A673 (cell line): ENCODE measurements at places on chromosomes 1 and 21.

DNA sequence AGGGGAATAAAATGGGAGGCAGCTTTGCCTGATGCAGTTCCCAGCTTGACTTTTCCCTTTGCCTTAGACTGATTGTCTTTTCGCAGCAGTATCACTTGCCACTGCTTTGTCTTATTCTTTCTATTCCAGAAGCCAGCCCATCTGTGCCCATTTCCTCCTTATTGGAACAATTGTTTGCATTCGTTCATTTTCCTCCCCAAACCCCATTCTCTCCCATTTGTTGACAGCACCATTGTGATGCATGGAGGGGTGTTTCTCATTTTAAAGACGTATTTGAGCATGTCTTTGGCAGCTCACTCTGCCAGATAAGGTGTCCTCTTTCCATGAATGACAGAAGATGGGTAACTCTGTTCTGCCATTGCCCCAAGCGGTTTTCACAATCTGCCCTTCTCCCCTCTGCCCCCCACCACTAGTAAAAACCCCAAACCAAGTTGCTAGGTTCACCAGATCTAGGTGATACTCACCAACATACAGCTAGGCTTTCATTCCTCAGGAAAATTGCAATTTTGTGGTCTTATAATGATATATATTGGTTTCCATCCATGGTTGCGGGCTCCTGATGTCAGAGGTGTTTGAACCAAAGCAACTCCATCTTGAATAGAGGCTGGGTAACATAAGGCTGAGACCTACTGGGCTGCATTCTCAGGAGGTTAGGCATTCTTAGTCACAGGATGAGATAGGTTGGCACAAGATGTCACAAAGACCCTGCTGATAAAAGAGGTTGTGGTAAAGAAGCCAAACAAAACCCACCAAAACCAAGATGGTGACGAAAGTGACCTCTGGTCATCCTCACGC lies 30.8 kb downstream of the SERBP1 start:
- H3K27ac ChIP-seq: no peak overlapping the region
- no peak for DNase-seq
- H3K36me3 ChIP-seq: peaks cover 4% of the 10 kb centered on the region
- H3K27me3 ChIP-seq: no peaks in the 10 kb centered on the region
- H3K4me1 ChIP-seq: no peaks in the 10 kb centered on the region
- H3K4me3 ChIP-seq: no peak overlapping the region

DNA sequence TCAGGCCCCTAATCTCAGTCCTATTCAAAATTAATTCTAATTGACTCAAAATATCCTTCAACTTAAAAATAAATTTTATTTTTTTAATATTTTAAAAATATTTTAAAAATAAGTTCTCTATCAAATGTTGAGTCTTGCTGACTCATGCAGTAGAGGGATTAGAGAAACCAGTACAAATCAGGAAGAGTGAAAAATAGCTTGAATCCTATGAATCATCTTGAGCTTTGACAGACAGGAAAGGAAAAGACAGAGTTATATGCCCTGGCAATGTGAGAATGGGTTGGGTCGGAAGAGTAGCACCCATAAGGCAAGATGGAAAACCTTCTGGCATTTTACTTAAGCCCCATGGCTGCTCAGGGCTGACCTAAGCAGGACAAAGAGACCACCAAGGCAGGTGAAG lies 346.6 kb upstream of the RUNX1 start:
- H3K27me3 ChIP-seq: peaks cover 19% of the 10 kb centered on the region
- no peak overlapping the region for H3K27ac ChIP-seq
- no peak overlapping the region for H3K4me3 ChIP-seq
- no peaks in the 10 kb centered on the region for H3K4me1 ChIP-seq

- peak; percentile 18 for DNase-seq
- no peak overlapping the region for H3K4me3 ChIP-seq
- H3K36me3 ChIP-seq: peaks cover 48% of the 10 kb centered on the region
- H3K27ac ChIP-seq: no peak overlapping the region
- peaks cover 9% of the 10 kb centered on the region for H3K4me1 ChIP-seq
These were observed 3.4 kb downstream of the PIAS3 start for GRCh38 chr1:145855426-145855948.

DNA sequence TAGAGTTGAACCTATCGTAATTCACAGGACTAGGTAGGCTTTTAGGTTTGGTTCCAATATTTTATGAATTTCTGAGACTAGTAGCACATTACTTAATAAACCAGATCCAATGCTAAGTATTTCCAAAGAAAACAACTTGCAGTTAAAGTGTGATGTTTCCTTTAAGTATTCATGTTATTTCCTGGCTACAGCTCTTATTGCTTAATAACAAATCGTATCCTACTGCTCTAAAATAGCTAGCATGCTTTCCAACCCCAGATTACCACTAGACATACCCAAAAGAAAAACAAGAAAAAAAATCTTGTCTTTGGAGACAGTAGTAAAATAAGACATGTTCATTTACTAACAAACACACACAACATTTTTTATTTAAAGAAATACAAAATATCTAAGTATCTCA lies 898 bp downstream of the KRTAP27-1 start:
- no peaks in the 10 kb centered on the region for H3K36me3 ChIP-seq
- no peak for DNase-seq
- no peak overlapping the region for H3K4me3 ChIP-seq
- H3K4me1 ChIP-seq: no peaks in the 10 kb centered on the region

- H3K36me3 ChIP-seq: peaks cover 18% of the 10 kb centered on the region
- H3K27ac ChIP-seq: no peak overlapping the region
- no peak overlapping the region for H3K4me3 ChIP-seq
- DNase-seq: no peak
- H3K27me3 ChIP-seq: no peaks in the 10 kb centered on the region
These were observed 23.9 kb downstream of the BTF3L4 start for GRCh38 chr1:52080014-52080415.

DNA sequence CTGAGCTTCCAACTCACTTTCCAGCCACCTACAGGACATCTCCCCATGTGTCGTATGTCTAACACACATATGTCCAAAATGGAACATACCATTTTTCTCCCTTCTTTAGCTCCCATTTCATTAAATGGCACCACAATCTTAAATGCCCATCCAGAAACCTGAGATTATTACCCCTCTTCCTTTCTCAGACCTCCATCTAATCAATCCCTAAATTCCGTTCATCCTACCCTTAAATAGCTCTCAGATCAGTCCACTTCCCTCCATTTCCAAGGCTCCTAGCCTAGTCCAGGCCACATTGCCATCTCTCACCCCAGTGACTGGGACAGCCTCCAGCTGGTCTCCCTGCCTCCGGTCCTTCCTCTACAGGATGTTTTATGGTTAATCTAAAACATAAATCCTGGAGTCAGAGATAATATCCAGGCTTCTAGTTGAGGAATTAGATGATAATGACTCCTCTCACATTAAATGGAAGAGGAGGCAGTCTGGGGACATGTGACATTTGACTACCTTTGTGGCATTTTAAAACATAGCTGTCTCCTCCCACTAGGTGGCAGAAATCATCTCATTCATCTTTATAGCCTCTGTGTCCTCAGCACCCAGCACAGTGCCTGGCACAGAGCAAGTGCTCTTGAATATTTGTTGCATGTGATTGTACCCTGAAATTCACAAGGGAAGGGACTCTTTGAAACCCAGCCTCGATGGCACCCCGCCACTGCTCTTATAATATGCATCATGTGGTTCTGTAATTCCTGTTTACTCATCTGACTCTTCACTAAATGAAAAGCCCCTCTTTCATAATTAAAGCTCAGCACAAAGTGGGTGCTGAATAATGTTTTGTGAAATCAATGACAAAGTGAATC lies 102.3 kb downstream of the TMEM53 start:
- no peak overlapping the region for H3K27ac ChIP-seq
- H3K36me3 ChIP-seq: no peaks in the 10 kb centered on the region
- no peaks in the 10 kb centered on the region for H3K4me1 ChIP-seq
- peak; percentile 31 for DNase-seq

DNA sequence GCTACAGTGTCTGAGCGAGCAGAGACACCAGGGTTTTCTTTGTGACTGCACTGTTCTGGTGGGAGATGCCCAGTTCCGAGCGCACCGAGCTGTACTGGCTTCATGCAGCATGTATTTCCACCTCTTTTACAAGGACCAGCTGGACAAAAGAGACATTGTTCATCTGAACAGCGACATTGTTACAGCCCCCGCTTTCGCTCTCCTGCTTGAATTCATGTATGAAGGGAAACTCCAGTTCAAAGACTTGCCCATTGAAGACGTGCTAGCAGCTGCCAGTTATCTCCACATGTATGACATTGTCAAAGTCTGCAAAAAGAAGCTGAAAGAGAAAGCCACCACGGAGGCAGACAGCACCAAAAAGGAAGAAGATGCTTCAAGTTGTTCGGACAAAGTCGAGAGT lies 2.7 kb downstream of the ZBTB18 start:
- no peak overlapping the region for H3K4me3 ChIP-seq
- H3K27me3 ChIP-seq: no peaks in the 10 kb centered on the region
- H3K36me3 ChIP-seq: peaks cover 16% of the 10 kb centered on the region
- peaks cover 28% of the 10 kb centered on the region for H3K4me1 ChIP-seq

- H3K4me3 ChIP-seq: peak within 1 kb of the TSS; percentile 89
- peaks cover 28% of the 10 kb centered on the region for H3K4me1 ChIP-seq
- peak; percentile 79 for DNase-seq
- H3K36me3 ChIP-seq: no peaks in the 10 kb centered on the region
- H3K27ac ChIP-seq: peak within 1 kb of the TSS; percentile 4
These were observed at the start of gene RIMS3 for GRCh38 chr1:40665335-40666171. TSS of gene RIMS3 (minus strand) at chr1:40665682. CDS start at chr1:40641925, 23,757 bp downstream.

GRCh38 chr21:38987633-38988508 lies 182.1 kb downstream of the ETS2 start:
- no peak overlapping the region for H3K4me3 ChIP-seq
- H3K36me3 ChIP-seq: no peaks in the 10 kb centered on the region
- H3K4me1 ChIP-seq: peaks cover 61% of the 10 kb centered on the region
- DNase-seq: no peak
- H3K27me3 ChIP-seq: no peaks in the 10 kb centered on the region
- H3K27ac ChIP-seq: no peak overlapping the region

- peak; percentile 77 for DNase-seq
- H3K4me3 ChIP-seq: no peak overlapping the region
- peaks cover 18% of the 10 kb centered on the region for H3K4me1 ChIP-seq
- H3K36me3 ChIP-seq: no peaks in the 10 kb centered on the region
These were observed 1.9 kb downstream of the CTSE start for GRCh38 chr1:206021626-206022365.

DNA sequence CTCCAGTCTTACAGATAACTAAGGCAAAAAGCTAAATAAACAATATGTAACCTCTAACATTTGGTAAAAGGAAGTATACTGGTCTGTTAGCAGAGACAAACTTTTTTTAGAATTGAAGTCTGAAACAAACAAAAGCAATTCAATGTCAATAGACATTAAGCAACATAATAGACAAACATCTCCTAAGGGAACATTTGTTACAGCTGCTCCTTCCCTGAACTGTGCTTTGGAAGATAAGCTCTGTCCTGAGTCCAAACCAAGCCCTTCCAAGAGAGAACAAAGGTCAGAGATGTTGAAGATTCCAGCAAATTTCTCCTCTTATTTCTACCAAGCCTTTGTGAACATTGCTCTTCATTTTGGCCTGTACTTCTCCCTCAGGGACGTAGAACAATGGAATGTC lies 25.3 kb downstream of the FMO2 start:
- no peaks in the 10 kb centered on the region for H3K4me1 ChIP-seq
- no peak overlapping the region for H3K4me3 ChIP-seq
- no peak for DNase-seq
- no peaks in the 10 kb centered on the region for H3K36me3 ChIP-seq
- H3K27me3 ChIP-seq: no peaks in the 10 kb centered on the region

GRCh38 chr1:165837838-165838364 lies 10.5 kb downstream of the UCK2 start:
- H3K36me3 ChIP-seq: no peaks in the 10 kb centered on the region
- no peak overlapping the region for H3K4me3 ChIP-seq
- peaks cover 15% of the 10 kb centered on the region for H3K4me1 ChIP-seq
- H3K27me3 ChIP-seq: no peaks in the 10 kb centered on the region
- no peak overlapping the region for H3K27ac ChIP-seq
- no peak for DNase-seq

DNA sequence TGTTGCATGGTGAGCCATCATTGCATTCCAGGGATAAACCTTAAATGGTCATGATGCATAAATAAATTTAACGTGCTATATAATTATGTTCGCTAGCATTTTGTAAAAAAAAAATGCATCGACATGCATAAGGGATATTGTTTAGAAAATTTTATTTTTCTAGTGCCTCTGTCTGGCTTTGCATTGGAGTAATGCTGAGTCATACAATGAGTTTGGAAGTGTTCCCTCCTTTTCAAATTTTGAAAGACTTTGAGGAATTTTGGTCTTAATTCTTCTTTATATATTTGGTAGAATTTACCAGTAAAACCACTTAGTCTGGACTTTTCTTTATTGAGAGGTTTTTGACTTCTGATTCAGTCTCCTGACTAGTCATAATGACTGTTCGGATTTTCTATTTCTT lies 4.9 kb downstream of the MNDA start:
- H3K27me3 ChIP-seq: peaks cover 8% of the 10 kb centered on the region
- H3K4me3 ChIP-seq: no peak overlapping the region
- H3K36me3 ChIP-seq: no peaks in the 10 kb centered on the region
- DNase-seq: no peak
- no peak overlapping the region for H3K27ac ChIP-seq

GRCh38 chr1:6975331-6976043 lies 190.2 kb downstream of the CAMTA1 start:
- H3K4me1 ChIP-seq: no peaks in the 10 kb centered on the region
- DNase-seq: no peak
- H3K27ac ChIP-seq: no peak overlapping the region
- no peaks in the 10 kb centered on the region for H3K27me3 ChIP-seq
- no peaks in the 10 kb centered on the region for H3K36me3 ChIP-seq

DNA sequence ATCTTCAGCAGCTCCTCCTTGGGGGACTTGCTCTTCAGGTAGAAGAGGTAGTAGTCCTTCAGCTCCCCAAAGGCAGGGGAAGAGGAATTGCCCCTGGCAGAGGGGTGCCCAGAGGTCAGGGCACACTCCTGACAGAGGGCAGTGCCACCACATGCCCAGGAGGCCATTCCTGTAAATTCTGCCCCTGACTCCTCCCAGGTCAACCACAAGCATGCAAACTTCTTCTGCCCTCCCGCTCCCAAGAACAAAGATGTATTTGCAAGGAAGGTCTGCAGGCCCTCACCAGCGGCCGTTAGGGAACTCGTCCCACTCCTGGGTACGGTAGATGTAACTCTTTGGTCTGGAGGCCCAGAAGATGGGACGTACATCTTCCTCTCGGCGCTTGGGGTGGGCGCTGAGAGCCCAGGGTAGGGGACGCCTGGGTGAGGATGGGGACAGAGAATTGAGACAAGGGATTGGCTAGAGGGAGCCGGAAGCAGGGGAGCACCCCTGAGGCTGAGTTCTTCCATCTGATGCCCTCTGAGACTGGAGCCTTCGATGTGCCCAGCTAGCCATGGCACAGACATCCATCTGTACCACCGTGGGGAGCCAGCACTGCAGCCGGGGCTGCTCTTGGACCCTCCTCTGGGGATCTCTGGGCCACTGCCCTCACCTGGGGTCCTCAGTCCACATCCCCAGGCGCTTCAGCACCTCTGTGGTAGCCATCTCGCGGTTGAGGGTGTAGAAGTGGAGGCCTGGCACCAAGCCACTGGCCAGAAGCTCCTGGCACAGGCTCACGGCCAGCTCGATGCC lies 11.1 kb downstream of the MTHFR start:
- no peaks in the 10 kb centered on the region for H3K27me3 ChIP-seq
- DNase-seq: no peak
- H3K4me3 ChIP-seq: no peak overlapping the region
- no peaks in the 10 kb centered on the region for H3K4me1 ChIP-seq
- H3K36me3 ChIP-seq: peaks cover 28% of the 10 kb centered on the region
